Gastrocnemius medialis (tissue), 4 donors: ENCODE measurements at places on chromosomes 5 and 9. TPM values are rescaled to one million over a fixed set of nuclear protein-coding genes. Genes with fewer than 3 reads are reported as not detected.

The KIAA0825 gene
- total RNA-seq = 0.60 TPM

The GLRX gene
- 1,389 TPM for total RNA-seq

DNA sequence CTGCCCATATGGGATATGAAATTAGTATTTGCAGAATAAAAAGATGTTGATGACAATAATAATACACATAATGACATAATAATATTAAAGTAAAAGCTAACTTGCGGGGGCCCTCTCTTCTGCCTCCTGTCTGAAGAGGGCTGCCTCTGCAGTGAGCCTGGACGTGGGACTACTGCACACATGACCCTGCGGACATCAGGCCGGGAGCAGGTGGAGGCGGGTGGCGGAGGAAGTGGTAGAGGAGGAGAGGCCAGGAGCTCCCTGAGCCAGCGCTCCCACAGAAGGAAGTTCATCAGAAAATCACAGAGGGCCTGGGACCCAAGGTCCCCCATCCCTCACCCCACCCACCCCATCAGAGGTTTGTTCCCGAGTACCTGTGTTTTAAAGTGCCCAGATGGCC is 60.5 kb downstream of the ROPN1L start:
- H3K36me3 ChIP-seq = no peaks in the 10 kb centered on the region
- no peaks in the 10 kb centered on the region for H3K4me1 ChIP-seq
- H3K4me3 ChIP-seq = no peak overlapping the region
- H3K27ac ChIP-seq = no peak overlapping the region

The WHRN gene
- not detected for total RNA-seq

- no peaks in the 10 kb centered on the region for H3K36me3 ChIP-seq
- H3K4me3 ChIP-seq = no peak overlapping the region
- DNase-seq = no peak
- H3K27me3 ChIP-seq = no peaks in the 10 kb centered on the region
- no peaks in the 10 kb centered on the region for H3K4me1 ChIP-seq
Measured at GRCh38 chr9:9337129-9337528, 1275.7 kb downstream of the PTPRD start.

GRCh38 chr9:33104401-33104800 is 27.9 kb upstream of the SMU1 start:
- no peaks in the 10 kb centered on the region for H3K27me3 ChIP-seq
- H3K27ac ChIP-seq = no peak overlapping the region
- peaks cover 27% of the 10 kb centered on the region for H3K4me1 ChIP-seq

DNA sequence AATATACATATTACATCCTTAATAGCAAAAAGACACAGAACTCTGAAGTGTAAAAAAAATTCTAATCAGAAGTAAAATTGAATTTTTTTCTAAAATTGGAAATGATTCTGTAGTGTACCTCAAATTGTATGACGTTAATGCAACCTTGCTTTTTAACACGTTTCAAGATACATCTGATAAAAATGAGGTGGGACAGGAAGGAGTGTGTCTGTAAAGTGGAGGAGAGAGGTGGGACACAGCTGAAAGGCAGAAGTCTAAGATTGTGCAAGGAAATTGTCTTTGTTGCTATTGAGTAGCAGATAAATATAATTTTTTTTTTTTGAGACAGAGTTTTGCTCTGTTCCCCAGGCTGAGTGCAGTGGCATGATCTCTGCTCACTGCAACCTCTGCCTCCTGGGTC is 15.7 kb upstream of the SNX30 start:
- DNase-seq = no peak
- H3K36me3 ChIP-seq = no peaks in the 10 kb centered on the region
- H3K27me3 ChIP-seq = no peaks in the 10 kb centered on the region

The GCNT1 gene
- 3.5 TPM for total RNA-seq

- no peaks in the 10 kb centered on the region for H3K36me3 ChIP-seq
- H3K27me3 ChIP-seq = no peaks in the 10 kb centered on the region
- peaks cover 81% of the 10 kb centered on the region for H3K4me1 ChIP-seq
- DNase-seq = no peak
- peak overlapping the region; percentile 57 for H3K4me3 ChIP-seq
Measured at GRCh38 chr9:121744687-121745395, 93.4 kb downstream of the DAB2IP start.

The HACD4 gene
- total RNA-seq = 0.42 TPM

The SRD5A1 gene
- total RNA-seq = 3.3 TPM

DNA sequence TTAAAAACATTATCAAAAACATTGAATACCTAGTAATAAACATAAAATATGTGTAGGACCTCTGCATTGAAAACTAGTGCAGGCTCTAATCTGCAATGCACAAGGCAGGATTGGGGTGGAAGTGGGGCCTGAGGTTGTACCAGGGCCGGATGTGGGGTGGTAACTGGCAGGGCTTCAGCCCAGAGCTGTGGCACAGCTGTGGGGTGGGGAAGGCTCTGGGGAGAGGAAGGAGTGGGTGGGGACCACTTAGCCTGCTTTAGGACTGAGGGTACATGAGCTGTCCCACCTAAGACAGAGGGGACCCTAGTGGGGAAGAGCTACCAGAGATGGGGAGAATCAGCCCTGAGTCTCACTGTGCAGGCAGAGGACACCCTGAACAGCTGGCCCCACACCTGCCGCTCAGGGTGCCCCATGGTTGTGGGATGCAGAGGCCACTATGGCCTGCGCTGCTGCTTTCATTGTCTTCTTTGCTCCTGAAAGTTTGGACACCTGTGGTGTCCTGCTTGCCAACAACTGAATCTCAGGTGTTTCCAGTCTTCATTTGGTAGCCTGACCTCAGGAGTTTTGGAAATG is 311.4 kb downstream of the TLE4 start:
- H3K36me3 ChIP-seq = no peaks in the 10 kb centered on the region
- no peaks in the 10 kb centered on the region for H3K27me3 ChIP-seq
- H3K4me1 ChIP-seq = no peaks in the 10 kb centered on the region
- H3K27ac ChIP-seq = no peak overlapping the region

DNA sequence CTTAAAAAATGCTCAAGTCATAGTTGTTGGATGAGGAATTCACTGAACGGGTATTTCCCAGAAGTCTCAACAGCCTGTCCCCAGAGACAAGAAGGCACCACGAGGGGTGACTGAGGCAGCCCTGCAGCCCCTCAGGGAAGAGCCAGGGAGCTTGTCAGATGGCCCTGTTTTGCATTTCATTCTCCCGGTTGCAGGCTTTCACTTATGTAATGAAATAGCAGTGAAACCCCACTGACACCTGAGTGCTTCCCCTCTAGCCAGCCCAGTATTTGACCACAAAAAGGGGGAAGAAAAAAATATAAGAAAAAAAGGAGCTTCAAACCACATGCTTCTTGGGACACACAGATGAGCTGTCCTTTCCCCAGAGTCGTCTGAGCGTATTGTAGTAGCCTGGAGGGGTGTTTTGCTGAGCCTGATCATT is 75.3 kb upstream of the IL12B start:
- no peak for DNase-seq
- no peaks in the 10 kb centered on the region for H3K36me3 ChIP-seq
- no peak overlapping the region for H3K27ac ChIP-seq
- H3K4me1 ChIP-seq = no peaks in the 10 kb centered on the region

DNA sequence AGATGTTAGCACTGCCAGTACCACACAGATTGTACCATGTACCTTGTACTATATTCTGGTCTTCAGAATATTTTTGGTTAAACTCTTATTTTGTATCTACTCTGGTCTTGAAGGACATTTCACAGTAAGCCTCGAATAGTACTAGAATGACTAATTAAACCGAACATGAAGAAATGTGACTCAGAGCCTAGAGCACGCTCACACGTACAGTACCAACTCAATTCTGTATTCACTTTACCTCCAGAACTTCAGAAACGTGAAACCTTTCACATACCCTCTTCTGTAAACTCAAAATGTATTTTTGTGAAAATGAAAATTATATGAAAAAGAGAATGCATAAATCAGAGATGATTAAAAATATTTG is 112.8 kb downstream of the MVB12B start:
- DNase-seq = no peak
- H3K27ac ChIP-seq = no peak overlapping the region
- no peaks in the 10 kb centered on the region for H3K36me3 ChIP-seq
- no peaks in the 10 kb centered on the region for H3K27me3 ChIP-seq

GRCh38 chr9:73434826-73435225 is 283.2 kb downstream of the ANXA1 start:
- no peak for DNase-seq
- H3K27ac ChIP-seq = no peak overlapping the region
- no peaks in the 10 kb centered on the region for H3K36me3 ChIP-seq
- no peaks in the 10 kb centered on the region for H3K4me1 ChIP-seq

DNA sequence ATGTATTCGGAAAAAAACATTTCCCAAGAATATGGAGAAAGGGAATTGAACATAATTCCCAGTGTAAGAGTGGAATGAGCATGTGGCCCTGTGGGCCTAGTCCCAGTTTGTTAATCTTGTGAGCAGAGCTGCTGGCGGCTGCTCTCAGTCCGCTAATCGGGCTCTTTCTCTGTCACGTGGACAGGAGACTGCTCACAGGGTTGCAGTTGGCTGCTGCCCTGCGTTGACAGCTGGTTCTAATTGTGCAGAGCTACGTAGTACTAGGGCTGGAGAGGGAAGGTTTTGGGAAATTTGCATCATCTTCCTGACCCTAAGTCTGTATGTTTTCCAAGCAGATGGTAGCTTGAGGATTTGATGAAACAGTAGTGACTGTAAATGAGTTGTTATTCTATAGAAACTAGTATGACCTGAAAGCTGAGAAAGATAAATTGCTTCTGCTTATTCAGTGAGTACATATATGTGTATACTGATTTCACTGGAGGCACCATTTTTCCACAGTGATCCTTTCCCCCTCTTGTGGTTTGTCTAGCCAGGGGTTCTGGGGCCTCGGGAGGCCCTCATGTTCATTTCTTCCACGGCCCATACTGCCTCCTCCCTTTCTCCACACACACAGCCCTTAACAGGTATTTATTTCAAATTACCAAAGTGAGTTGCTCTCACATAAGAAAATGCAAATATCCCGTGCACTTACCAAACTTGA is 100.6 kb downstream of the ANGPTL2 start:
- no peaks in the 10 kb centered on the region for H3K36me3 ChIP-seq
- peaks cover 41% of the 10 kb centered on the region for H3K4me1 ChIP-seq
- H3K27me3 ChIP-seq = no peaks in the 10 kb centered on the region
- peak; percentile 92 for DNase-seq
- H3K27ac ChIP-seq = peak overlapping the region; percentile 81

DNA sequence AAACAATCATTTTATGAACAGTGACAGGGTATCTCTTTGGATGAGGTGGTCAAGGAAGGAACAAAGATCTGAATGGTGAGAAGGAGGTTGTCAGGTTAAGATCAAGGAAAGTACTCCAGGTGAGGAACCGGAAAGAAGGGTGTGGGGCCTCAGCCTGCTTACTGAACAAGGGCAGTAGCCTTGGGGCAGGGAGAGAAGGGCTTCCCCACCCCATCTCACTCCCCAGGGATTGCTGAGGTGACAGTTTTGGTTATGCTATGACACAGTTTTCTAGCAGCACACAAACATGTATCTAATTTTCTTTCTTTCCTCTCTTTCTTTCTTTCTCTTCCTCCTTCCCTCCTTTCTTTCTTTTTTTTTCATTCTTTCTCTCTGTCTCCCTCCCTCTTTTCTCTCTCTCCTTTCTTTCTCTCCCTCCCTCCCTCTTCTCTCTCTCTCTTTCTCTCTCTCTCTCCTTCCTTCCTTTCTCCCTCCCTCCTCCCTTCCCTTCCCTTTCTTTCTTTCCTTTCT is 4.1 kb upstream of the HDHD3 start:
- H3K36me3 ChIP-seq = no peaks in the 10 kb centered on the region
- H3K4me1 ChIP-seq = peaks cover 3% of the 10 kb centered on the region

The PCDHB5 gene
- 0.38 TPM for total RNA-seq

- no peak within 1 kb of the TSS for H3K27ac ChIP-seq
- H3K4me3 ChIP-seq = peak within 1 kb of the TSS; percentile 45
- DNase-seq = no peak
- no peaks in the 10 kb centered on the region for H3K4me1 ChIP-seq
Measured at GRCh38 chr9:34628656-34629490, at the start of gene ARID3C. ARID3C (minus strand) TSS chr9:34629066; CDS start chr9:34628014, 1,052 bp downstream.

The ADRA1B gene
- 0.61 TPM for total RNA-seq

The KCNIP1 gene
- total RNA-seq = not detected

DNA sequence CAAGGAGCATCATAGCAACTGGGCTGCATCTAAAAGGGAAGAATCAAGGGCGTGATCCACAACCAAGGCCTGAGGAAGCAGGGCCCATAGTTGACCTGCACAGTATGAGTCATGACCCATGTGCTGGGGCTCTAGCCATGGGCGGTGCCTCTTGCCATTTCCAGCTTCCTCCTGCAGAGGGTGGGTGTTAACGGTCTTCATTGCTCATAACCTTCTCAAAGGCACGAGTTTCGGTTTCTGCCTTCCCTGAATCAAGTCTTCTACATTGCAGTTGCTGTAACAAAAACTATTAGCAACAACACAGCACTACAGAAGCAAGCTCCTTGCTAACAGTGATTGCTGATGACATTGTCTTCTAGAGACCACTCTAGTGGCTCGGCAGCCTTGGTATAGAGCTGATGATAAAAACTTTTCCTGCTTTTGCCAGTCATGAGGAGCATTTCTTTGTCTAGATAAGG is 66.9 kb downstream of the CTSL start:
- H3K4me1 ChIP-seq = no peaks in the 10 kb centered on the region
- peak overlapping the region; percentile 56 for H3K27ac ChIP-seq
- no peak overlapping the region for H3K4me3 ChIP-seq
- H3K36me3 ChIP-seq = no peaks in the 10 kb centered on the region

The ANKRD33B gene
- total RNA-seq = 7.0 TPM

- H3K4me3 ChIP-seq = no peak overlapping the region
- H3K27me3 ChIP-seq = no peaks in the 10 kb centered on the region
- H3K4me1 ChIP-seq = no peaks in the 10 kb centered on the region
- no peak for DNase-seq
- no peak overlapping the region for H3K27ac ChIP-seq
- H3K36me3 ChIP-seq = no peaks in the 10 kb centered on the region
Measured at GRCh38 chr9:15909297-15909696, 356.5 kb downstream of the CCDC171 start.

DNA sequence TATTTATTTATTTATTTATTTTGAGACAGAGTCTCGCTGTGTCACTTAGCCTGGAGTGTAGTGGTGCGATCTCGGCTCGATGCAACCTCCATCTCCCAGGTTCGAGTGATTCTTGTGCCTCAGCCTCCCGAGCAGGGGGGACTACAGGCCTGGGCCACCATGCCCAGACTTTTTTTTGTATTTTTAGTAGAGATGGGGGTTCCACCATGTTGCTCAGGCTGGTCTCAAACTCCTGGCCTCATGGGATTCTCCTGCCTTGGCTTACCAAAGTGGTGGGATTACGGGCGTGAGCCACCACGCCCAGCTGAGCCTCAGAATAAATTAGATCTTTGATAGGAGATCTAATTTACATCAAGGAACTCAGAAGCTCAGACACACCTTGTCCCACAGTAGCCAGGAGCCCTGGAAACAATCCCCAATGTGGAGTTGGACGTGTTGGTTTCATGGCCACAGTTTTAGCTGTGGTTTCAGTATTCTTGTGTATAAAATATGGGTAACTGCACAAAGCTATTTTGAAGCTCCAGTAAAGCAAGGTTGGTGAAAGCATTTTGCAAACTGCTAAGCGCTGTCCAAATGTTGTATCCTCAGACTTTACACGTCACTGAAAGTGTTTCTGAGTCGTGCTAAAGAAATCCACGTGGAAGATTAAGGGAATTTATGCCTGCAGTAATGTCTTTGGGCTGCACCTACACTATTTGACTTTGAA is 3.0 kb upstream of the HNRNPAB start:
- H3K36me3 ChIP-seq = no peaks in the 10 kb centered on the region
- DNase-seq = no peak
- no peak overlapping the region for H3K4me3 ChIP-seq
- H3K27me3 ChIP-seq = no peaks in the 10 kb centered on the region
- no peak overlapping the region for H3K27ac ChIP-seq

- DNase-seq = no peak
- no peaks in the 10 kb centered on the region for H3K36me3 ChIP-seq
- no peak overlapping the region for H3K27ac ChIP-seq
- no peaks in the 10 kb centered on the region for H3K4me1 ChIP-seq
- H3K4me3 ChIP-seq = no peak overlapping the region
Measured at GRCh38 chr9:32326146-32326545, 58.3 kb upstream of the ACO1 start.
